Stimulated activated CD4-positive, alpha-beta T cell treated with anti-CD3 and anti-CD28 coated beads, Interleukin-1b, Interleukin-23, amount 100 ng/mL, for 1 hour (primary cell): ENCODE measurements at places on chromosomes 1 and 21.

GRCh38 chr21:31993826-31994825 lies 121.3 kb downstream of the HUNK start:
- DNase-seq: no peak

DNA sequence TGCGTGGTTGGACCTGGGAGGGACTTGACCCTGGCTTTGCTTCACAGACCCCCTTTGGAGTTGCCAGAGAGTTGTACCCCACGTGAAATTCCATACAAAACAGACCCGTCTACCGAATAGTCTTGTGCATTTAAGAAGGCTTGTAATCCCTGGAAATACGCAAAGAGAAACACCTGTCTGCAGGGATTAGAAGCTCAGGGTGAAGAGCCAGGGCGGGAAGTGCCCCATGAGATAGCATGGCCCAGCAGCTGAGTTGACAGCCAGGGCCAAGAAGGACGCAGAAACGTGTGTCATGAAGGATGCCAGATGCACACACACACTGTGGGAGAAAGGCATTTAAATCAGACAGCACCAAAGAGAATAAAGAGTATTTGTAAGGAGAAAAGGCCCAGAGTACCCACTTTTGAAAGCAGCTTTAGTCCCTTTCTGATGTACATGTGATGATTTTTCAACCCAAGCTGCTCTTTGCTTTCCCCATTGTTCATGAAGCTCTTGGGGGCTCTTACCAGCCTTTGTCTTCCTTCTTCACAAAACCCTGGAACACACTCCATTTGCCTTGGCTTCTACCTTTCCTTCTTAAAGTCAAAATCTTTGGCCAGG lies 46.6 kb downstream of the PCP4 start:
- no peak for DNase-seq

DNA sequence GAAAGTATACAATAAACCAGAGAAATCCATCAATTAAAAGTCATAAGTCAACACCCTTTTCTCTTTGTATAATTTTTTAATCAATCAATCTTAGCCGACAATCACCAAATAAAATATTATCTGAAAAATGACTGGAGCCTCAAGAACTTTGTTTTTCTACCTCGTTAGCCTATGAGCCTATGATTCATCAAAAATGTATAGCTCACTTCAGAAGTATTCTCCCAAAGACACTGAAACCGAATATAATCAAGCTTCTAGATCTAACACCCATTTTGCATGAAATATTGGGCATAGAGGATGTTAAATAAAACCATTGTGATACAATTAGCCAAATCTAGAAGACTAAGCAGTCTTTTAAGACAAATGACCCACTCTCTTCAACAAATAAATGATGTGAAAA lies 17.8 kb upstream of the RSBN1 start:
- DNase-seq: no peak

DNA sequence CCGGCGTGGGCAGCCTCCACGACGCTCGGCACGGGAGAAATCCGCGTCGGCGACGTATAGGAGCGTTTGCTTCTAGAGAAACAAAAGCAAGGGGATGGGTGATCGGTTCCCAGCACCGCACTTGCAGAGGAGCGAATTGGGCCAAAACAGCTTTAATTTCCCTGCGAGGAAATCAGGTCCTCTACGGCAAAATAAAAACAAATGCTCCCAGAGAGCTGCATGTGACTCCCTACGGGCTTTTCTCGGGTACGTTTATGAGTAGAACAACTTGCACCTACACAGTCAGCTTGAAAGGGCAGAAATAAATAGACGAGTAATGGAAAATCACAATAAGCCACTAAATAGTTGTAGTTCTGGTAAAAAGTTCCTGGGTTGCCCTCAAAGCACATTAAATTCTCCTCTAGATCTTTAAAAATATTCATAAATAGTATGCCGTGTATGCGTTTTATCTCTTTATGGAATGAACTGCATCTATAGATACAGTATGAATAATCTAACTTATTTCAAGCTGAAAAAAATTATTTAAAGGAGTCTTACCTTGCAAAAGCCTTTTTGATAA lies 1.2 kb downstream of the NHLH2 start:
- no peak for DNase-seq

DNA sequence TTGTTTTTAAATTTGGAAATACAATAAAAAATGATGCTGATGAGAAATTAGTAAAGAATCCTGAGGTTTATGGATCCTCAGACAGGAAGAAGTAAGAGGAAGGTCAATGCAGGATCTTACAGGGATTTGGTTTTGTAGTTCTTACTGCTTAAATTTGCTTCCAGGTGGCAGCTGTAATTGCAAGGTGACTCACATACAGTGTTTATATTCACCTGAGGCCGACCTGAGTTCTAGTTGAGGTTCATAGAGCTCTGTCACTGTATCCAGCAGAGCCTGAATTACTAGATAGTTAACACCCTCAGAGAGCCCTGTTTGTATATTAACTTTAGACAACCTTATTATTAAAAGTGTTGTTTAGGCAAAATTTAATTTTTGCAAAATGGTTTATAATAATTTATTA lies 1.4 kb upstream of the WDR26 start:
- no peak for DNase-seq
